ENCODE measurements at places on chromosomes 12 and 14.

DNA sequence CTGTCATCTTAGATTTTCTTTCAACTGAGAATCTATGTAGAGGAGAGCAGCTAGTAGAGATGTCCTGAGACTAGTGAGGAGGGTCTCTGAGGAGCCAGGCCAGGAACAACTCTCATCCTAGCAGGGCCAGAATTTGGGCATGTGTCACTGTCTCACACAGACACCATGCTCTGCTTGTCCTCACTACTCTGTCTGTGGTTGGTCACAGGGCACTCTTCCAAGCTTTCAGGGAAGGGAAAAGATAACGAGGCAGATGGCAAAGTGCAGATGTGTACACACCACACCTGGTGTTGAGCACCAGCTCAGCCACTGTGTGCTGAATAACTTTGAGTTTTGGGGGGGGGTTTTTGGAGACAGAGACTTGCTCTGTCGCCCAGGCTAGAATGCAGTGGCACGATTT, 2.5 kb downstream of the SSPN start:
- no peak for DNase-seq

DNA sequence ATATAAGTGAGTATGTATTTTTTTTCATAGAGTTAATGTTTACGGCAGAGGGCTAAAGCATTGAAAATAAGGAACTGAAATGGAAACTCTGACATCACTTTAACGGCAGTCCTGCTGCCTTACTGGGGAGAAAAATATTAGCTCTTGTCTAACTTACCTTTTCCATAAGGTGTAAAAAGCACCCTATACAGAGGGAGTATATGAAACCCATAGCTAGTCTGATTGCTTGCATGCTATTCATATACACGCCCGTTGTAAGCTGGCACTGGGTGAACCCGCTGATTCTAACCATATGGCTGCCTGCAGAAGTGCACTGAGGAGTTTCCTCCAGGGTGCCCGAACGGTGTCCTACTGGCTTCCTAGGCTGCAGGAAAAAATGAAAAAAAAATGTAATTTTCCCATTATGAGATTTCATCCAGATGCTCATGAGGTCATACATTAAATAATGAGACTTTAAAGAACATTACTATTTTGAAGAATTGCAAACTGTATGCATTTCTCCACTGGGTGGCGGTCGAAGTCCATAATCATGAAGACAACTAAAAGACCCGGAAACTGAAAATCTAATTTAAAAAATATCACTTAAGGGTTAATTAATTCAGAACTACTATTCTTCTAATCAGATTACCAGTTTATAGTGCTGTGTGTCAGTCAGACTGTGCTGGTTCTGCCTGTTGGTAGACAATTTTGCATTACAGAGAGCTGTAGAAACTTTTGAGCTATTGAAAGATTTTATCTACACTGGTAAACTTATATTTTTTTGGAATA, 144.7 kb downstream of the ALX1 start:
- DNase-seq, result no peak

GRCh38 chr14:65972891-65973290, 513.3 kb upstream of the CCDC196 start:
- no peak for DNase-seq

GRCh38 chr14:86796221-86797074, 1196.5 kb downstream of the GALC start:
- DNase-seq, result no peak

DNA sequence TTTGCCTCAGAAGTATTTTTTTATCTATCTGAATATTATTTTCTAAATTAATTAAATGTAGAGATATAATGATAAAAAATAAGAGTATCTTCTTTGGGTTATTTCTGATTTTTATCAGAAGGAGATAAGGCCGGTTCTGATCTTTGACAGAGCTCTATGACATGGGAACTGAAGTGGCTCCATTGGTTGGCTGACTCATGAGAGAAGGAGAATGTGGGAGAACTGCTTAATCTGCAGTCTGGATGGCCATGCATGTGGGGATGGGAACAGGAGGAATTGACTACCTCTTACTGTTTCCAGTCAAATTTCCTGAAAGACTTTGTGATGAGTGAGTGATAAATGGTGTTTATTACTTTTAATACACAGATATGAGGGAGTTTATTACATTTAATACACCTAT, 155.8 kb upstream of the ATP2B1 start:
- DNase-seq, result no peak

GRCh38 chr12:54053751-54054741, at the start of gene HOXC4:
Gene HOXC4 (plus strand): TSS chr12:54053835. CDS start chr12:54053923, 88 bp downstream.
- no peak for DNase-seq

- DNase-seq, result no peak
Observed at GRCh38 chr14:36361210-36361853, 40.9 kb upstream of the MBIP start.

GRCh38 chr12:51222461-51222860, 4.6 kb upstream of the POU6F1 start:
- no peak for DNase-seq

DNA sequence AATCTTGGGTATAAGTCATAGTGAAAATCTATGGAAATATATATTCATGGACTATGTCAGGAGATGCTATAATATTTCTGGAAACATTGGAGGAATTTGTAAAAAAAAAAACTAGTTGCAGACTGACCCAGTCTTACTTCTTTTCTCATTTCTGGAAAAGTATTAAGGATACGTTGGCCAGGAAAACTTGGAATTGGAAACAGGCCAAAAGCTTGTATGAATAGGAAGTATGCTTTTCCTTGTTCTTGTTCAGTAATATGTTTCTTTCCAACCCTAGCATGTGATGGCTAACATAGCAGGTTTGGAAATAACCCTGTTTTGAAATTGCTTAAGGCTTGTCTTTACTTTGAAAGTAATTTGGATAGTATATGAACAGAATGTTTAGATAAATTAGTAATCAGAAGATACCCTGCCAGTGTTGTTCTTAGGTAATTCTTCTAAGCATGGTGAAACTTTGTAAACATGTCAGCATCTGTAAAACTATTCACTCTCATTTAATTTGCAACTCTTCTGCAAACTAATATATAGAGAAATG, 316.2 kb downstream of the NPAS3 start:
- DNase-seq, result no peak

DNA sequence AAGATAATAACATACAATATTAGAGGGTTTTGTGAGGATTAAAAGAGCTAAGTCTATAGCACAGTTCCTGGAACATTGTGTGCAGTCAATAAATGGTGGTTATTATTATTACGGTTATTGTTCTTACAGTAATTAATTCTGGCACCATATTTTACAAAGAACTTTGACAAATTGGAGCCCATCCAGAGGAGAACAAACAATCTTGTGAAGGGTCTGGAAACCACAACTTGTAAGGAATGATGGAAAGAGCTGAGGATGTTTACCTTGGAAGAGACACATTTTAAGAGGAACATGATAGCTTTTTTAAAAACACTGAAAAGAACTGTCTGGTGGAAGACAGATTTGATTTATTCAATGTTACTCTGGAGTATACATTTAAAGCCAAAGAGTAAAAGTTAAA, 150.5 kb upstream of the KRR1 start:
- DNase-seq, result no peak

GRCh38 chr12:106080041-106080790, 58.5 kb downstream of the NUAK1 start:
- no peak for DNase-seq

- DNase-seq, result no peak
Observed at GRCh38 chr14:73823339-73823885, 28.2 kb upstream of the PTGR2 start.

DNA sequence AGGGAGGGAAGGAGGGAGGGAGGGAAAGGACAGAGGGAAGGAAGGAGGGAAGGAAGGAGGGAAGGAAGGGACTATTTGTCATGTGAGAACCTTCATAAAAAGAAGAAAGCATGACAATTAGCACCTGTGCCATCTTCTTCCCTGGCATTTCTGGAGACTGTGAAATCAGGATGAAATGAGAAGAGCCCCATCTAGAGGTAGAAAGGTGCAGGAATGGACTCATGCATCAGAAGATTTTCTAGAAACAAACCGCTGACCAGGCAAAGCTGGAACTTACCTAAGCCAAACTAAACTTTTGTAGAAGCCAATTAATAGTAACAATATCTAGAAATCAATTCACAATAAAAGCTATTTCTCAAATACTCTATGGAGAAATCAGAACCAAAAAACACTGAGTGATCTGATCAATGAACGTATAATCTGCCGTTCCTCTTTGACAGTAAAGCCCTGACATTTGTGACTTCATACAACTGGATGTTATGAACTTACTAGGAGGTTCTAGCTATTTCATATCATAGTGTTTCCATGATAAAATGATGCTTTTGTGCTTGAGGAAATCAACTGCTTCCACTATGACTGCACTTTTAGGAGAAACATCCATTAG, 24.4 kb upstream of the CRACR2A start:
- no peak for DNase-seq

DNA sequence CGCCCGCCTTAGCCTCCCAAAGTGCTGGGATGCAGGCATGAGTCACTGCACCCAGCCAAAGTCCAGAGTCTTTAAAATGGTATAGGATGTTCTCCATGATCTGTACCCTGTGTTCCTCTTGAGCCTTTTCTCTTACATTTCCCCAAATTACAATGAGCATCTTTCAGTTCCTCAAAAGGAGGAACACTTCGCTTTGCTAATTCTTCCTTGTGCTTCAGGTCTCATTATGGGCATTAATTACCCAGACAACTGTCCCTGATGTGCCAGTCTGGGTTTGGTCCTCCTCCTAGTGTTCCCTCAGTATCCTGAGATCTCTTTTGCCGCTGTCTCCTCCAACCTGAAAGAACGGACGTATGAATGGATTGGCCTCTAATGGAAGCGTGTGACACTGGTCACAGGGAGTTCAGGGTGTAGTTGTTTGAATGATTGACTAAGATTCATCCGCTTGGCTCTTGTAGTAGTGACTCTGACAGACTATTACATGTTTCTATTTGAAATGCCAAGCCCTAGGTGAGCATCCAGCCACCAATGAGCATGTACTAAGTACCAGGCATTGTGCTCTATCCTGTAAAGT, 8.2 kb downstream of the PRKCH start:
- no peak for DNase-seq

DNA sequence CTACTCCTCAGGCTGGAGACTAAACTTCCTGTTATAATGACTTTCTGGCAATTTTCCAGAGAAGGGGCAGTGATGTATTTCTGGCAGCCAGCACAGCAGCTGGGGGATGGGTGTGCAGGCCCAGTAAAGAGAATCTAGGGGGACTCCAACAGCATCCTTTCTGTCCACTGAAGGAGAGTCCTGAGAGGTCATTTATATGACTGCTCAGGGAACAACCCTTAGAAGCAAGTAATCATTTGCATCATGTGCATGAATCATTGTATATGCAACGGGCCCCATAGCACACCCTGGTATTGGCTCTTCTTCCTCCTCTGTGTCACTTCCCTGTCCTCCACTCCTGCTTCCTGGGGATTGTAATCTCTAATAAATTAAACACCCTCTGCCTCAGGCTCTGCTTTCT, 493.8 kb downstream of the RPS29 start:
- no peak for DNase-seq

GRCh38 chr12:48924617-48925303, 532 bp downstream of the FKBP11 start:
- peak; percentile 75 for DNase-seq

GRCh38 chr12:15808652-15809051, 19.5 kb upstream of the EPS8 start:
- no peak for DNase-seq

- no peak for DNase-seq
Observed at GRCh38 chr12:107469011-107469410, 216.6 kb upstream of the PWP1 start.

DNA sequence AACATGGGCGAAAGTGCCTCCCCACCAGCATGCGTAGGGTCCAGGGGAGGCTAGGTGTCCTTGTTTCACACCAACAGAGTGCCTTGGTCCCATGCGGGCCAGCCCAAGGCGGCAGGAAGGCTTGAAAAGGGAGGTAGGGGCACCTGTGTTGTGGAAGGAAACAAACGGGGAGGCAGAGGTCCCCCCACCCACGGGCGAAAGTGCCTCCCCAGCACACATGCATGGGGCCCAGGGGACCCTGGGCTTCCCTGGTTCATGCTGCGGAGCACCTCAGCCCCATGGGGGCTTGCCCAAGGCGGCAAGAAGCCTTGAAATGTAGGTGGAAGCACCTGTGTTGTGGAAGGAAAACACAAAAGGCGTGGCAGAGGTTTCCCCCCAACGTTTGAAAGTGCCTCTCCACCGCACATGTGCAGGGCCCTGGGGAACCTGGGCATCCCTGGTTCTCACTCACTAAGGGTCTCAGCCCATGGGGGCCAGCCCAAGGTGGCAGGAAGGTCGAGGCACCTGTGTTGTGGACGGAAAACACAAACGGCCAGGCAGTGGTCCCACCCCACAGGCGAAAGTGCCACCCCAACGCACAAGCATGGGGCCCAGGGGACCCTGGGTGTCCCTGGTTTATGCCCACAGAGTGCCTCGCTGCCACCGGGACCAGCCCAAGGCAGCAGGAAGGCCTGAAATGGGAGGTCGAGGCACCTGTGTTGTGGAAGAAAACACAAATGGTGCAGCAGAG, 374.7 kb downstream of the ALG10 start:
- no peak for DNase-seq

DNA sequence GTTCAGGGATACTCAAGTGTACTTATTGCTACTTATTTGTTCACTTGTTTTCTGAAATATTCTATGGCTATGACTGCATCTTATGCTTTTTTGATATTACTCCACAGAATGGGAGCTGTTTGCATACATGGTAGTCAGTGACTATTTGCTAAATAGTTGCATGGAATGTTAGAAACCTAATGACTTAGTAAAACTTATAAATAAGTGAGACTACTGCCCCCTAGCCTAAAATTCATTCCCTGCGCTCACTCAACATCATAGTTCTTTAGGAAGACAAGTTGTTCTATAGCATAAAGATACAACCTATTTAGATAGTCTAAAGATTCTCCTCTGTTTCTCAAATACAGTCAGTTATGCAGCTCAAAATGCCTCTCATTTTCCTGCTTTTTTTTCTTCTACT, 305.5 kb downstream of the CEP128 start:
- DNase-seq, result no peak

DNA sequence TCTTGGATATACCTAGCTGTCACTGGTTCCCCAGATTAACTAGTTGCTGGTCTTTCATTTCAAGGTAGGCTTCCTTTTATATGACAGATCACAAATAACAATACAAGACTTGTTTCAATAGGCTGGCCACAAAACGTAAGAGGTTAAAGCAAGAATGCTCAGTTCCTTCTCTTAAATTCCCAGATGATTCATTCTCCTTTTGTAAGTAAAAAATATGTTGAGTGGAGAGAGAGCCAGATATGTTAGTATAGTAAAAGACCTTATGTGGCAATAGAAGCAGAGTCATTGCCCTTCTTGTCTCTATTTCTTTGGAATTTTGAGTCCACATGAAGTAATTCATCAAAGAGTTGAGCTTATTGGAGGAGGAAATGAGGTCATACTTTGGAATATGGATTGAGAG, 939.0 kb upstream of the ATXN7L3B start:
- DNase-seq, result no peak

DNA sequence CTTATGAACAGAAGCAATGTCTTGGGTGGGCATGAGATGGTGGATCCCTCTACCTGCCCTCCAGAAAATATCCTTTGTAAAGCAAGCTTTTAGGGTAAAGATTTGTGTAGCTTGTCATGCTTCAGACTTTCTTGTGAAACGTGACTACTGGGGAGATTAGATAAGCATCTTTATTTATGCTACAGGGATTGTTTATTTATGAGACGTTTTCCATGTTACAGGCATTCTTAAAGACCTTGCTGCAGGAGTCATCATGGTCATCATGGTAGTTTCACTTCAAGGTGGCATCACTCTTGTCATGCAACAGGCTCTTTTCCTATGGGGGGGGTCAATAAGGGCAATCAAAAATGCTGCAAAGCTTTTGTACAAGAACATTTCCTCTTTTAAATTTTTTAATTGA, 8.2 kb upstream of the MIS18BP1 start:
- no peak for DNase-seq
